ENCODE measurements at places on chromosomes 4 and X.

GRCh38 chr4:2811830-2812611, 19.1 kb downstream of the SH3BP2 start:
- no peak for DNase-seq

- DNase-seq, result no peak
Measured at GRCh38 chr4:145061318-145061920, 36.6 kb downstream of the ANAPC10 start.

DNA sequence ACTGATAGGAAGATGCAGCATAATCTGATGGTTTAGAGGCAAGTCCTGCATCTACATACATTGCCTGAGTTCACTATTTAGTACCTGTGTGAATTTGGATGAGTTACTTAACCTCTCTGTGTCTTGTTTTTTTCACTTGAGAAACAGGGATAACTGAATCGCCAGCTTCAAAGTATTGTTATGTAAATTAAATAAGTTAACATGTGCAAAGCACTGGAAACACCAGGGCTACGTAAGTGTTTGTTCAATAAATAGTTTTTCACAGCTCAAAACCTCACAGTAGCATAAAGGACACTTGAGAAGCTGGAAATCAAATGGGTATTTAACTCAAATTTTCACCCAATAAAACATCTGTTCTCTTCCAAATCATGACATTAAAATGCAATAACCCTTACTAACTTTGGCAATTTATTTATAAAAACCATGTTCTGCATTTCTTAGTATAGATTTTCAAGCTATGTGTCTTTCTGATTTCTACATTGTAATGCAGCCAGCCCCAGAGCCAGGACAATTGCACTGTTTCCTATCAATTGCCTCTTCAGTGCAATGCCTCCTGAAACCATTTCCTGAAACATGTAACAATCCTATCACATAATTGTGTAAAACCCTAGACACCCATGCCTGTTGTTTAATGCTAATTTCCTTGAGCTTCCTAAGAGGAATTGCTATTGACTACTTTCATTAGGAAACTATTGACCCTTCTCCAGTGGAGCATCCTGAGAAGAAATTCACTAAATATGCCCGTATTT, 177.1 kb downstream of the UNC5C start:
- no peak for DNase-seq

DNA sequence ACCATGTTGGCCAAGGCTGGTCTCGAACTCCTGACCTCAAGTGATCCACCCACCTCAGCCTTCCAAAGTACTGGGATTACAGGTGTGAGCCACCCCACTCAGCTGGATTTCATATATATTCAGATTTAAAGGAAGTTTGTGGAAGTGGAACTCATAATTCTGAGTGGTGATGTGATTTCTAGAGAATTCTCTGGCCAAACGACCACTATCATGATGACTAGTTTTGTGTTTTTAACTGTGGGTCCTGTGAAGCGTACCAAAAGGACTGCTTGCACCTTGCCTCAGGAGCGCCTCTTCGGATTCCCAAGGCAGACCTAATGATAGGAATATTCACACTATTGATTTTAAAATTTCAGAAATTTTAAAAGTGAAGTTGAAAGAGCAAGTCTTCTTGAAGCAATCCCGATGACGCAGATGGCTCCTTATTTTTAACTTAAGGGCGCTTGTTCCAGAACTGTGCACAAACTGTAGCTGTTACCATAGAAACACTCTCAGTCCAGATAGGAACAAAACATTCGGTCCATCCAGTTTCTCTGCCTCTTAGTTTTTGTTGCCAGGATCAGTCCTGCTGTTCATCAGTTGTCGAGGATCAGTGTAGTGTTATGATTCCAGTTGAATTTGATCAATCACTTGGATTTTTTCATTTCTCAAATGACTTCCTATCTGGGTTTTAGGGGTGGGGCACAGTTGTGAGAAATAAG, 51.7 kb upstream of the CLCN4 start:
- DNase-seq, result no peak

DNA sequence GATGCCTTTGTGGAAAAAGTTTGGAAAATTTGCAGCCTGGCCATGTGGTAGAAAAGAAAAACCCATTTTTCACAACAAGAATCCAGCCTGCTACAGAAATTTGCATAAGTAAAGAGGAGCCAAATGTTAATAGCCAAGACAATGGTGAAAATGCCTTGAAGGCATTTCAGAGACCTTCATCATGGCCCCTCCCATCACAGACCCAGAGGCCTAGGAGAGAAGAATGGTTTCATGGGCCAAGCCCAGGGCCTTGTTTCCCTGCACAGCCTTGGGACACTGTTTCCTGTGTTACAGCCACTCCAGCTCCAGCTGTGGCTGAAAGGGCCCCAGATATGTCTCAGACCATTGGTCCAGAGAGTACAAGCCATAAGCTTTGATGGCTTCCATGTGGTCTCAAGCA, 101.4 kb upstream of the LINC00632 start:
- DNase-seq, result no peak

GRCh38 chr4:146256328-146256727, 42.0 kb downstream of the REELD1 start:
- DNase-seq, result no peak

GRCh38 chr4:5133933-5134594, 82.8 kb downstream of the STK32B start:
- no peak for DNase-seq

DNA sequence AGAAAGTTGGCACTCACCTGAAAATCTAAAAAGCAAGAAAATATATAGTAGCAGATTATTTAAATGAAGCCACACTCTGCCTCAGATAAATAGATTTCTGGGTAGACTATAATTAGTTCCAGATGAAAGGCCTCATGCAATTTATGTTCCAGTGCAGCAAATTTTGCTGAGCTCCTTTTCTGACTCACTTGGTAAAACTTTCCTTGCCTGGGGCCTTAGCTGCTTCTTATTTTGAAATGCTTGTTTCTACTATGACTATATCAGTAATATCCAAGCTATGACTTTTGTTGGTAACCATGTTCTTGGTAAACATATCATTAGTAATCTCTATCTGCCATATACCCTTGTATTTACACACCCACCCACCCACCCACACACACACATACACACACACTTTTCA, 961.8 kb downstream of the SH3BGRL start:
- no peak for DNase-seq

DNA sequence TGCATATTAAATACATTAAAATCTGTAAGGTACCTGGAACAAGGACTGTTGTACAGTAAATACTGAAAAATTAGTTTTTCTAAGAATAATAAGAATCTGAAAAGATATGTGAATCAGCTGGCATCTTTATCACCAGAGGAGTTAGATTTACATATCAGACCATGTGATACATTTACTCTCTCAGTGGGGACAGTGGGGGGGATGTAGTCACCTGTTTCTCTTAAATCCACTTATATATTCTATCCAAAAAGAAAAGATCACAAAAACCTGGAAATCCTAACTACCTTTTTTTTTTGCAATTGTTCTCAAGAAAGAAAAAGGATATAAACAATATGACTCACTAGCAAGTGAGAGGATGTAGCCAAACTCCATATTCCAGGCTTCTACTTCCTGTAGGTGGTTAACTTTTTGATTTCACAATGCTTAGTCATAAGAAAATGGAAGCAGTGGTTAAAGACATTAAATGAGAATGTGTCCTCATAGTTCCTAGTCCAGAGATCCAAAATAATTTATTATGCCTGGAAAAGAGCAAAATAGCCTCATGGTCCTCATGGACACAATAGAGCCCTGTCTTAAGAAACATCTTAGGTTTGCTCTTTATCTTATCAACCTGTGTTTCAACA, 22.5 kb upstream of the MYOZ2 start:
- DNase-seq, result no peak

DNA sequence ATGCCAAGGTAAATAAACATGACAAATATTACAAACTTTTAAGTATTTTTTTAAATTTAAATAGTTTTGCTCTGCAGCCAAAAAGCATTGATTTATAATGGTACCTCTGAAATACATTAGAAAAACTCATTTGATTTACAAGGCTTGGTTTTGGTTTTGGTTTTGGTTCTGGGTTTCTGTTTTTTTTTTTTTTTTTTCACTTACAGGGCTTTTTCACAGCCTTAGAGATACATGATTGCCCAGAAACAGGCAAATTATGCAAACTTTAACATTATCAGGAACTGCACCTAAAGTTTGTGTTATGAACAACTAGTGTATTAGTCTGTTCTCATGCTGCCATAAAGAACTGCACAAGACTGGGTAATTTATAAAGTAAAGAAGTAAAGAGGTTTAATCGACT, 196.4 kb upstream of the DDX53 start:
- no peak for DNase-seq

- no peak for DNase-seq
Measured at GRCh38 chr4:10530137-10530786, 73.0 kb upstream of the ZNF518B start.

DNA sequence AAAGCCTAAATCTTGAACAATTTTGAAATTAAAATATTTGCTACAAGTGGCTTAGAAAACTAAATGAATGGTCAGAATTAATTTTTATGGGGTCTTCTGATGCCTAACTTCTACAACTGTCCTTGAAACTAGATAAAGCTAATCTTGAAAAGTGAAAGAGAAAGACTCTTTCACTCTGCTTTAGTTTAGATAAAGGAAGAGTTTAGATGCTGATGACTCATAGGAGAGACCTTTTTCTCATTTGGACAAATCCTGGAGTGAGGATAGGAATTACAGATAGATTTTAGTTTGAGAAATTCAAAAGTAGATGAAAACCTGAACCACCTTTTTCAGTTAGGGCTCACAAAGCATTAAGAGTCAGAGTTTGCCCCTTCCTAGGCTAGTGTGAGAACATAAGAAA, 342.3 kb upstream of the GRID2 start:
- DNase-seq, result no peak

GRCh38 chr4:47367761-47368160, 95.7 kb downstream of the COMMD8 start:
- DNase-seq, result no peak

- no peak for DNase-seq
Measured at GRCh38 chr4:29861307-29861706, 858.9 kb upstream of the PCDH7 start.

GRCh38 chr4:143402776-143403552, 66.3 kb downstream of the GAB1 start:
- DNase-seq, result peak; percentile 23

DNA sequence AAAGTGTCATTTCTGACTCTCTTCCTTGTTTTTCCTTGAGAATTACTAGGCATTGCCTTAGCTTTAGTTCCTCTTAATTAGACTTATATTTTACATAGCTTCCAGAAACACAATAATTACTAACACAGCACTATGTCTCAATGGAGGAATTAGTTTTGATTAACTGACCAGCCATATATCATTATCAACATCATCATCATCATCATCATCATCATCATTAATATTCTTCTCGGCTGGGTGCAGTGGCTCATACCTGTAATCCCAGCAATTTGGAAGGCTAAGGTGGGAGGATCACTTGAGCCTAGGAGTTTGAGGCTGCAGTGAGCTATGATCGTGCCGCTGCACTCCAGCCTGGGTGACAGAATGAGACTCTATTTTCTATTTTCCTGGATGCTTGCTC, 2.7 kb upstream of the SLC25A5 start:
- DNase-seq, result no peak

DNA sequence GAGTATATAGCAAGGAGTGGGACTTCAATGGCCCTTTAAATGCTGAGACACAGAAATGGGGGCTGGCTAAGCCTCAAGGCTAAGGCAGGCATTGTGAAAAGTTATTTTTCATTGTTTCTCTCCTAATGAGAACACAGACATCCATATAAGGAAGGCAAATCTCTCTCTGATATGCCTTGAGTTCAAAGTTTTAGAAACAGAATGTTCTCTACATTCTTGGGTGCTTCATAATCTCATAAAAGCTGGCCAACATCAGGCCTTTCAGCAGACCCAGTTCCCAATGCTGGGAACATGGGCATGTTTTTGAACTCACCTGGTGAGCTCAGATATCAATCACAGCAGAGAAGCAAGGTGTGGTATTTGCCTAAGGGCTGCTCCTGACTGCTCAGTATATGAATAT, 19.4 kb upstream of the RAB40A start:
- DNase-seq, result no peak

DNA sequence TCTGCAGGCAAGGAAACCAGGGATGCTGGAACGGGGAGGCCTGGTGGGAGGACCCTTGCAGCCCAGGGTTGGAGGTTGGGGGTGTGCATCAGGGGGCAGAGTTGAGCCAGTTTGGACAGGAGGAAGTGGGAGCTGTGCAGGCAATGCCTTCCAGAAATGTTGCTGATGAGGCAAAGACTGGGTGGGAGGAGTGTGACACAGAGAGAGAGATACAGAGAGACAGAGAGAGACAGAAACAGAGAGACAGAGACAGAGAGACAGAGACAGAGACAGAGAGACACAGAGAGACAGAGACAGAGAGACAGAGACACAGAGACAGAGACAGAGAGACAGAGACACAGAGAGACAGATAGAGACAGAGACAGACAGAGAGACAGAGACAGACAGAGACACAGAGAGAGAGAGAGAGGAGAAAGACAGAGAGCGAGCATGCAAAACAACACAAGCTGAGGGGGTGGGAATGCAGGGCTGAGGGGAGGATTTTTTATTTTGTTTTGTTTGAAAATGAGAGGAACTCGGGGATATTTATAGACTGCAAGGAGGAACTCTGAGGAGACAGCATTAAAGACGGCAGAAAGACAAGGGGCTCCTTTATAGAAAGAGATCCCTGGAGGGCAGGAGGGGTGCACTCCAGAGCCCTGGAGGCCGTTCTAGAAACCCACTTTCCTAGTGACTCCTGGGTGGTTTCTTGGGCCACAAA, 1.9 kb upstream of the HAUS3 start:
- DNase-seq, result no peak

DNA sequence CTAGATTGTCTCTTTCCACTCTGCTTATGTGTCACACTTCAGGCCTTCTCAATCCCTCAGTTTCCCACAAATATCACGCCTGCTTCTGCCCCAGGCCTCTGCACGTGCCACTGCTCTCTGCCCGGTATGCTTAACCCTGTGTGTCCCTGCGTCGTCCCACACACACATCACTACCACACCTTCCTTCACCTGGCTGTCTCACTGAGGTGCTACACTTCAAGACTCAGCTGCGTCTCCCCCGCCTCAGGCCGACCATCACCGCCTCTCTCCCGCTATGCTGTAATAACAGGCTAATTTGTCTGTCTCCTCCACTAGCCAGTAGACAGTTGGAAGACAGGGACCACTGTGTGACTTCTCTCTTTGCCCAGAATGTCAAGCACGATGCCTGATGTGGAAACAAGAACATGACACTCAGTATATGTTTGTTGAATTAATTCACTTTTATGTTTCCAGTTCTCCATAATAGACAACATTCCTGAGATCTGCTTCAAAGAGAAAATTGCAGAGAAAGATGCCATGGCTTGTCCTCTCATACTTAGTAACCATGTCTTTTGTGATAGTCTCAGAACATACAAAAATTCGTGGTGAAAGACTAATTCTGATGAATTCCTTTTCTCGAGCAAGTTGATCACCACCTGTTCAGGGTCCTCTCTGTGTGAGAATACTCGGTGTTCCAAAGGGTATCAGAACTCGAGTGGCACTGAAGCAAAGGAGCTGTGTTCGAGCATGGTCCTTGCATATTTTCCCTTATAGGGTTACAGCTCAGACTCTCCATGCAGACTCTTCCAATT, 54.2 kb downstream of the AFAP1 start:
- DNase-seq, result no peak

- peak; percentile 35 for DNase-seq
Measured at GRCh38 chr4:30719454-30720020, 632 bp upstream of the PCDH7 start.

GRCh38 chr4:650461-650860, 23.6 kb downstream of the ATP5ME start:
- no peak for DNase-seq
